ENCODE measurements at places on chromosomes 12 and 14. TPM values are rescaled to one million over a fixed set of nuclear protein-coding genes. Genes with fewer than 3 reads are reported as not detected.

The MEG3 gene
- 3.1 TPM for total RNA-seq

The NXPH4 gene
- not detected for total RNA-seq

The IFNG gene
- not detected for total RNA-seq

The WNT1 gene
- total RNA-seq: not detected

The ADAMTS20 gene
- total RNA-seq: not detected

The EPYC gene
- not detected for total RNA-seq

The STAB2 gene
- not detected for total RNA-seq

The PLEKHG7 gene
- total RNA-seq: not detected

The SERPINA5 gene
- total RNA-seq: not detected

The P2RX7 gene
- 16.6 TPM for total RNA-seq

Measured in bladder microvascular endothelial cell (primary cell).